ENCODE measurements at places on chromosomes 6 and 20.

DNA sequence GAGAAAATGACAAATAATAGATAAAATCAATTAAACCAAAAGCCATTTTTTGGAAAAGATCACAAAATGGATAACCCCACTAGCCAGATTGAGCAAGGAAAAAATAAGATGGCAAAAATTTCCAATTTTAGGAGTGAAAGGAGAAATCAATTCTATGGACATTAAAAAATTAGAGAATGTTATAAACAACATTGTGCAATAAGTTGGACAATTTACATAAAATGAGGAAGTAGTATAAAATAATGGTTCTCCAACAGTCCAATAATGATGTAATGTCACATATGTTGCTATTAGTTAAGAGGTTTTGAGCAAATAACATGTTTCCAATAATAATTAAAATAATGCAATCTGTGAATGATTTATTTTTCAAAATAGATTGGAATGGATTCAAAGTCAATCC lies 3.1 kb upstream of the SNAP91 start:
- no peak for DNase-seq

- no peak for DNase-seq
These were observed 255.6 kb downstream of the PREX1 start for GRCh38 chr20:48571949-48572847.

DNA sequence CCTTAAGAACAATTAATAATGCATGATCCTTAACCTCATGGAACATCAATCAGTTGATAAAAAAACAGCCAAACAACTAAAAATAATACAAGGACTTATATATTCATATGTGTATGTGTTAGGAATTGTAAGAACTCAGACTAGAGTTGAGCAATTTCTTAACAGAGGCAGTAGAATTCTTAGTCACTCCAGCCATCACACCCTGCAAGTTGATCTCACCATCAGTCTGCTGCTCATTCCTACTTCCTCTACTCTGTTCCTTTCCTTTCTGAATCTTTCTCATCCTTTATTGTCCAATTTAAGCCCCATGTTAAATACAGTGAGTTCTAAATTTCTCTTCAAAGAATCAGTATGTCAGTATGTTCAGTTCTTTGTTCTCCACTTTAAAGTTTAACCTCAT lies 2.6 kb downstream of the ZNF165 start:
- no peak for DNase-seq

- no peak for DNase-seq
These were observed 404.2 kb downstream of the THBS2 start for GRCh38 chr6:168849459-168849858.

DNA sequence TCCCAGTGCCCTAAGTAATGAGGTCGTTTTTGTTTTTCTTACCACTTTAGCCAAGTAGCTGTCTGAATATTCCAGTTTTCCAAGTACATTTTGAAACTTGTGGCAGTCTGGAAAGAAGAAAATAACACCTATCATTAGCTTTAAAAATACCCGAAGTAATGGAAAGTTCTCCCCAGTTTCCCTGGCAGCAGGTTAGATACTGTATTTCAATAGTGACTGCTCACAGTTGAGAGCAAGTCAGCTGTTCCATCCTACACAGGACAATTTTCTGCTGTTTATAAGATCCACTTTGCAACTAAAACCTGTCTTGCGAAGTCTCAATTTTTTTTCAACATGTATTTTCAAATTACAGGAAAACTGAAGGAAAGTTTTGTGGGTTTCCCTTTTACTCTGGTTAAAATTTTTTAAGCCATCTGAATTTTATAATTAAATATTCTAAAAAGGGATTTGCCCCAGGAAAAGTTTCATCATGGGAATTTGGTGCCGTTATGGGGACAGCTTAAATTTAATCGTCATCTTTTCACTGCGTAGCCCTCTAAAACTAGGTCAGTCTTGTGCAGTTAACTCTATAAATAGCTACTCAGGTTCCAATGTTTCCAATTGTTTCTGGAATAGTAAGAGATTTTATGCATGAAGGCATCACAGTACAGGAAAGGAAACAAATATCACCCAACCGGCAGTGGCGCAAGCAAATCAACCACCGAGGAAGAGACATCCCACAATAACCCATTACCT lies 96.9 kb downstream of the MBOAT1 start:
- no peak for DNase-seq

DNA sequence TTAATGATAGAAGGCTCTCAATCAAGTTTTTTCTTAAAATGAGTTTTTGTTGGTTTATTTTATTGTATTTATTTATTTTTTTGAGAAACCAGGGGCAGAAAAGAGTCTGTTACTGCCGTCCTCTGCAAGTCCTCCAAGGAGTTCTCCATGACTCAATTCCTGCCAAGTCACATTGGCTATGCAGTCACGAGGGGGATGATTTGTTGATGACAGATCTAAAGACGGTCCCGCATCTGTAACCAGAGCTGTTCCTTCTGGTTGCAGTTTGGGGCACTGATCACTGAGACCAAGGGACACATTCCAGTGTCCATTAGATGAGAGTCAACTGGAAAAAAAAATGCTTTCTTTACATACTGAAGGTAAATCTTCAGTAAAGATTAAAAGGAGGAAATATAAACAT lies 13.9 kb upstream of the TSHZ2 start:
- no peak for DNase-seq

- no peak for DNase-seq
These were observed 481.8 kb downstream of the HAO1 start for GRCh38 chr20:7458459-7458858.

GRCh38 chr20:43921227-43921780 lies 6.7 kb downstream of the TOX2 start:
- no peak for DNase-seq

DNA sequence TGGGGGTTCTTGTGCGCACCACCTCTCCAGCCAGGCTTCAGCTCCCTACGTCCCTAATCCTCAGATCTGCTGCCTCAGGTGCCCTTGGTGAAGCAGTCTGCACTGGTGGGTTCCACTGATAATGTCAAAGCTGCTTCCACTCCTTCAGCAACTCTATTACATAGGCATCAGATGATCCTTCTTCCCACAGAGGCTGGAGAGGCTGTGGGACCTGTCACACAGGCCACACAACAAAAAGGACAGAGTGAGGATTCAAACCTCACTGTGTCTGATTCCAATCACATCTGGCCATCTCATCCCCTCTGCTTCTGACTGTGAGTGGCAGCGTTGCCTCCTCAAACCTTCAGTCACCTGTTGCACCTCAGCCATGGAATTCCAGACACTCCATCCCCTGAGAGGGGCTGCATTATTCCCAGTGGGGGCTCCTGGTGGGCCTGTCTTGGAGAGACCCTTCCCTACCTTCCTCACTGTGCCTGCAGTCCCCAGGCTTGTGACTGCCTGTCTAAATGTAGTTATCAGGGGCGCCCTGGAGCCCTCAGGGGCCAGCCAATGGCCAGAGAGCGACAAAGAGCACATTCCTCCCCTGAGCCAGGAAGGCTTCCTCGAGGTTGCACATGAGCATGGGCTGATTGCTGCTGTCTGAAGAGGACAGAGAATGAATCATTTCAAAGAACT lies 211.4 kb upstream of the ECI2 start:
- DNase-seq = no peak

DNA sequence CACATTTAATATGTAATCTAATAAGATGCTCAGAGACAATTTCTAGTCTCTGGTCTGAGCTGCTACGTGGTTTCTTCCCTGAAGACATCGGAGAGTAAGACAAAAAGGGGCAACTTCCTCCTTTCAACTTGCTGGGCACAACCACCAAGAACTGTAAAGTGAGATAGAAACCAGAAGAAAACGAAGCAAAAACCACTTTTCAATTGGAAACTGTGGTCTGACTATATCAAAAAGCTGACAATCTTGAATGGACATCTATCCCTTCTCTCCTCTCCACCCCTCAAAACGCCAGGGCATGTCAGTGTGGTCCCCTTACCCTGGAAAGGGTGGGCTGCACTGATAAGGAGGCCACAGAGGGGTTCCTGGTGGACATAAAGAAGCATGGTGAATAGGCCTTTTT lies 269.1 kb downstream of the CD83 start:
- DNase-seq = no peak

GRCh38 chr6:116307001-116307400 lies 27.3 kb upstream of the TSPYL1 start:
- no peak for DNase-seq

DNA sequence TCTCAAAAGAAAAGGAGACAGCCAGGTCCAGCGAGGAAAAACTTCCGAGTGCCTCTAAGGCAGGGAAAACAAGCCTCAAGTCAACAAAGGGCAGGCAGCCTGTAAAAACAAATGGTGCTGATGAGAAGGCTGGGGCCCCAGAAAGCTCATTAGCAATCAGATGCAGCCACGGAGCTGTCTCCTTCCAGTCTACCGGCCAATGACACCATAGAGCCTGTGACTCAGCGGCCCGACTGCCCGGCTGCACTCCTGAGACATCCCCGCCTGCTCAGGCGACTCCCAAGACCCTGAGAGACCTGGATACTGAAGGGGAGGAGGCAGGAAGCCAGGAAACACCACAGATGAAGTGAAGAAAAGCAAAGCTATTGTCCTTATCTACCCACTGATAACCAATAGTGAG lies 120.1 kb upstream of the HDDC2 start:
- no peak for DNase-seq

- DNase-seq = peak; percentile 89
These were observed 4.3 kb downstream of the GABBR1 start for GRCh38 chr6:29628419-29629281.

- DNase-seq = no peak
These were observed 158.6 kb downstream of the RPS12 start for GRCh38 chr6:132972971-132973370.

DNA sequence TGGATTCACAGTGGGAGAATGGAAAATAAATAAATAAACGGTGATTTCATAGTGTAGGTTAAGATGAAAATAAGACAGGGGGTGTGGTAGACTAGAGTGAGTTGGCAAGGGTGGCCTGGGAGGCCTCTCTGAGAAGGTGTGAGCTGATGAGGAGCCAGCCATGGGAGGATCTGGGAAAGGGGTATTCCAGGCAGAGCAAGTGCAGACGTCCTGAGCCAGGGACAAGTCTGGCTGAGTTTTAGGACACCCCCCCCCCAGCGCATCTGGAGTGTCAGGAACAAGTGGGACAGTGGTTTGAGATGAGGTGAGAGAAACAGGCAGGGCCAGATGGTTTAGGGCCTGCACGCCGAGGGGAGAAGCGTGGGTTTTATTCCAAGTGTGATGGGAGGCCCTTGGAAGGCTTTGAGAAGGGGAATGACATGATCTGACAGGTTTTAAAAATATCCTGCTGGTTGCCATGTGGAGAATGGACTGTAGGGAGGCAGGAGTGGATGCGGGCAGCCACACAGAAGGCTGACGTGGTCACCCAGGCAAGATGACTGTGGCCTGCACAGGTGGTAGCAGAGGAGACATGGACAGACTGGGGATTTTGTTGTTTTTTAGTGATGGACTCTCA lies 21.1 kb upstream of the CCM2L start:
- DNase-seq = no peak

DNA sequence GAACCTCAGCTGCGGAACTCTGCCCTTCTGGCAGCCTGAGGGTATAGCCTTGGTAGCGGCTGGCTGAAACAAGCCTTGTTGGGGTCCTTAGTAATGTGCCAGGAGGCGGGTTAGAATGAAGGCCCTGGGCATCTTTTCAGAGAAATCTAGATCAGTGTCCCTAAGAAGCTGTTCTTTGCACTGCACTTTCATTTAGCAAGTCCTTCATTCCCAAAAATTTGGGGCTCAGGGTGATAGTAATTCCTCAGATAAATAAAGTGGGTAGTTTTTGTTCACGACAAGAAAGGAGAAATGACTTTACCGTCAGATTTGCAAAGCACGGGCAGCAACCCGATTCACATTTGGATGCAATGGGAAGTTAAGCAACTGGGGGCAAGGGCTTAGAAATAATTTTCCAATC lies 3.2 kb downstream of the INSM1 start:
- DNase-seq = peak; percentile 24
